A549 treated with CORT108297 at 1 μM for 4 hours (cell line): ENCODE measurements at places on chromosomes 13 and 19. TPM values are rescaled to one million over a fixed set of nuclear protein-coding genes. Genes with fewer than 3 reads are reported as not detected.

Gene SHD
- 0.13 to 0.19 TPM in 2 of 5 replicates, not detected in the others for total RNA-seq

Gene ZNF154
- total RNA-seq = not detected in 5 replicates

Gene DAND5
- total RNA-seq = 0.03 to 0.08 TPM (median 0.06 TPM) in 5 replicates

Gene DDX39A
- total RNA-seq = 120 to 141 TPM (median 130 TPM) in 5 replicates

Gene NPAS1
- total RNA-seq = 5.3 to 8.6 TPM (median 6.4 TPM) in 5 replicates

Gene CCDC169
- total RNA-seq = 0.15 to 0.35 TPM (median 0.32 TPM) in 5 replicates

Gene PBX4
- 0.91 to 2.2 TPM (median 1.6 TPM) in 5 replicates for total RNA-seq

Gene GFY
- total RNA-seq = 0.14 to 0.27 TPM (median 0.18 TPM) in 5 replicates

Gene PABPC3
- 0.10 to 0.17 TPM (median 0.14 TPM) in 5 replicates for total RNA-seq

Gene ZNF772
- 0.90 to 1.7 TPM (median 1.4 TPM) in 5 replicates for total RNA-seq

Gene CLEC17A
- 0.09 TPM in 1 of 5 replicates, not detected in the others for total RNA-seq

Gene NCAN
- 0.02 to 0.07 TPM (median 0.05 TPM) in 5 replicates for total RNA-seq

Gene SWSAP1
- 1.6 to 2.4 TPM (median 2.1 TPM) in 5 replicates for total RNA-seq

Gene IRGC
- not detected in 5 replicates for total RNA-seq

Gene CATSPERD
- 0.08 TPM in 1 of 5 replicates, not detected in the others for total RNA-seq

Gene HTR2A
- total RNA-seq = not detected in 5 replicates

Gene FIZ1
- 17.6 to 24.7 TPM (median 24.3 TPM) in 5 replicates for total RNA-seq

Gene ZNF613
- total RNA-seq = 0.65 to 1.8 TPM (median 1.3 TPM) in 5 replicates

Gene PLVAP
- not detected in 5 replicates for total RNA-seq

Gene TMEM59L
- 3.9 to 6.7 TPM (median 5.9 TPM) in 5 replicates for total RNA-seq

Gene PRR36
- total RNA-seq = 0.22 to 0.48 TPM (median 0.37 TPM) in 5 replicates

Gene TPRX1
- total RNA-seq = not detected in 5 replicates

Gene PTH2
- not detected in 5 replicates for total RNA-seq

Gene ZFP28
- 2.9 to 4.1 TPM (median 3.7 TPM) in 5 replicates for total RNA-seq

Gene CEBPG
- total RNA-seq = 35.5 to 40.6 TPM (median 39.4 TPM) in 5 replicates

Gene CEACAM16
- 0.09 to 0.24 TPM (median 0.10 TPM) in 4 of 5 replicates, not detected in the other for total RNA-seq

Gene CCDC70
- not detected in 5 replicates for total RNA-seq

Gene CEACAM3
- total RNA-seq = not detected in 5 replicates

Gene IGFL2
- 0.32 to 1.3 TPM (median 0.74 TPM) in 5 replicates for total RNA-seq

Gene CYP4F2
- 0.05 to 0.25 TPM (median 0.18 TPM) in 5 replicates for total RNA-seq

Gene IZUMO2
- total RNA-seq = not detected in 5 replicates

Gene ZNF331
- total RNA-seq = 10.9 to 13.2 TPM (median 13.0 TPM) in 5 replicates

Gene CCDC61
- total RNA-seq = 4.7 to 6.5 TPM (median 5.4 TPM) in 5 replicates

Gene RNF225
- 0.08 to 0.25 TPM (median 0.17 TPM) in 4 of 5 replicates, not detected in the other for total RNA-seq

Gene LGALS4
- 0.18 to 0.65 TPM (median 0.42 TPM) in 5 replicates for total RNA-seq

Gene FFAR3
- total RNA-seq = not detected in 5 replicates

Gene VSIG10L
- 6.8 to 12.2 TPM (median 10.4 TPM) in 5 replicates for total RNA-seq

Gene TMEM147
- total RNA-seq = 350 to 462 TPM (median 443 TPM) in 5 replicates

Gene KLK12
- total RNA-seq = not detected in 5 replicates

Gene KRTDAP
- total RNA-seq = not detected in 5 replicates
